ENCODE measurements at places on chromosomes 4 and X.

GRCh38 chr4:30208731-30209435 lies 511.3 kb upstream of the PCDH7 start:
- DNase-seq = no peak

GRCh38 chrX:155751131-155751530 lies 130.0 kb upstream of the VAMP7 start:
- no peak for DNase-seq

- DNase-seq = no peak
Measured at GRCh38 chr4:148305751-148306150, 136.5 kb downstream of the NR3C2 start.

- DNase-seq = no peak
Measured at GRCh38 chrX:133749951-133750350, 235.4 kb downstream of the GPC3 start.

DNA sequence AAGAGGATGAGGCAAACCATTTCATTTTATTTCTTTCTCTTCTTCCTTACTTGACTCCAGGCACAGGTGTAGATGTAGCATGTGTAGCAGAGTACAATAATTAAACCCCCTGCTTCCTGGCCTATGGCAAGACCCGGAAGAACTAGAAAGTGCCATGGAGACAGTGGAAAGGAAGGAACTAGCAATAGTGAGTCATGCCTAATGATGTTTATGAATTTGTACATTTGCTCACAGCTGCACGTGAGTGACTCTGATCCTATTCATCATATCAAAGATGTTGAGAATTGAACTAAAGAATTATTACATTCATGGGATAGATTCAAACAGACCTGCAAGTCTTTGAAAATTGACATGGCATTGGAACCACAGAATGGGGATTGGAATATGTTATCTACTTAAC lies 2233.9 kb upstream of the TENM3 start:
- no peak for DNase-seq
